SJSA1 (cell line): ENCODE measurements at places on chromosomes 12 and 14.

DNA sequence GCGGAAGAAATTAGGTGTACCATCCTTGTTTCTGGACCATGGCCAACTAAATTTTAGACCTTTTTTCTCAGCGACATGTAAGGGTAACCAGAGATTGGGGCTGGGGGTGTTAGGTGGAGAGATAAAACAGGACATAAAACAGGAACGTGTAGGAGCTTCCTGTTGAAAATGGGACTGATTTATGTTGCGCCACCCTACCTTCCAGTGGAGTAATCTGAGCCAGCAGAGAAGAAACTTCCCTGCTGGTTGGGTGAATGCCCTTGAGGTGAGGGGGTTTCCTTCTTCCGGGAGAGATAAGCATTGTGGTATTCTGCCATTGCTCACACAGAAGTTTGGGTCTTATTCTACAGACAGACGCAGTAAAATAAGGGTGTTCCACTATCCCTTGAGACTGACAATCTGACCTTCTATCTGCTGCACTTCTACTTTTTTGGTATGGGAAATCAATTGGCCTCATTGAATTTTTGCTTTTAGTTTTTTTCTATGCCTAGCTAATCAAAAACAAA, 417.6 kb downstream of the PCNX1 start:
- no peaks in the 10 kb centered on the region for H3K27me3 ChIP-seq
- H3K36me3 ChIP-seq: peaks cover 8% of the 10 kb centered on the region; the same call in 1 of the 2 replicates
- peaks cover 13% of the 10 kb centered on the region for H3K4me1 ChIP-seq
- no peak overlapping the region for H3K27ac ChIP-seq
- no peak for DNase-seq

GRCh38 chr12:109529691-109530640, 43.3 kb downstream of the MMAB start:
- no peak overlapping the region for H3K27ac ChIP-seq
- H3K4me1 ChIP-seq: peaks cover 5% of the 10 kb centered on the region
- DNase-seq: no peak
- peaks cover 34% of the 10 kb centered on the region for H3K36me3 ChIP-seq
- H3K27me3 ChIP-seq: no peaks in the 10 kb centered on the region

DNA sequence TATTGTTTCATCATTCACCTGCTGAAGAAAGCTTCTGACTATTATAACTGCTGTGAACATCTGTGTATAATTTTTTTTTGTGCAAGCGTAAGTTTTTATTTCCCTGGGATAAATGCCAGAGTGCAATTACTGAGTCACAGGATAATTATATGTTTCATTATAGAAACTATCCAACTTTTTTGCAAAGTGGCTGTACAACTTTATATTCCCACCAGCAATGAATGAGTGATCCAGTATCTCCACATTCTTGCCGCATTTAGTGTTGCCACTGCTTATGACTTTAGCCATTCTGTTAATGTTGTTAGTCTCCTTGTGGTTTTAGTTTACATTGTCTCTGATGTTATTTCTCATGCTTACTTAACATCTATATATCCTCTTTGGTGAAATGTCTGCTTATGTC, 88.1 kb upstream of the CCDC175 start:
- H3K36me3 ChIP-seq: no peaks in the 10 kb centered on the region
- H3K4me3 ChIP-seq: no peak overlapping the region
- H3K27ac ChIP-seq: no peak overlapping the region
- H3K27me3 ChIP-seq: no peaks in the 10 kb centered on the region
- no peak for DNase-seq

GRCh38 chr14:93903342-93904184, 23.6 kb upstream of the FAM181A start:
- H3K36me3 ChIP-seq: no peaks in the 10 kb centered on the region
- no peak overlapping the region for H3K4me3 ChIP-seq
- 0 out of 2 replicates have a peak, but pooled peaks cover 3% of the 10 kb centered on the region for H3K27me3 ChIP-seq
- DNase-seq: no peak
- H3K4me1 ChIP-seq: no peaks in the 10 kb centered on the region

GRCh38 chr14:64550621-64551333, 1.0 kb downstream of the PPP1R36 start:
- no peak overlapping the region for H3K4me3 ChIP-seq
- no peaks in the 10 kb centered on the region for H3K27me3 ChIP-seq
- no peak for DNase-seq
- no peak overlapping the region for H3K27ac ChIP-seq
